HepG2 (cell line): ENCODE measurements at places on chromosomes 3 and 15.

- DNase-seq, result no peak
These were observed 10.1 kb upstream of the FOXB1 start for GRCh38 chr15:59993950-59994401.

GRCh38 chr3:100516838-100517237, 24.4 kb downstream of the TMEM45A start:
- no peak for DNase-seq

GRCh38 chr3:177594096-177594495, 396.8 kb upstream of the TBL1XR1 start:
- DNase-seq, result no peak

DNA sequence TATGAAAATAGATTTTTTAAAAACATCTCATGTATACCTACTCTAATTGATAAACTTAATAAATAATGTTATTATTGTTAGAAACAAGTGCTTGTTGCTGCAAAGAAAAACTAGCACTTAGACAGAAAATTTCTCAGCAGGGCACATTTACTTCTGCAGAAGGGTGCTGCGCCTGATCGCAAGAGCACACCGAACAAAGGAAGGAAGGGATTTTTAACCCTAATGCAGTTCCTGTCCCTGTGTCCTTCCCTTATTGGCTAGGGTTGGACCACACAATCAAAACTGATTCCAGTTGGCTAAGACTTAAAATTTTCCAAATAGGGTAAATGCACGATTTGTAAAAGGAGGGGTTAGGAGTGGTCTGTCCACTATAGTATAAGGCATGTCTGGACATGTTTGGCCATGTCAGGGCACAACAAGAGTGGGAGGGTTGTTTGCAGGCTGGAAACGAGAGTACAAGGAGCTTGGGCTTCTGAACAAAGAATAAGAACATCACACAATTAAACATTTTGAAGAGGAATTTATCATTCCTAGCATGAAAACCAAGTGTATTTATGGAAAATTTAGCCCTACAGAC, 4.7 kb downstream of the DTWD1 start:
- DNase-seq, result no peak

GRCh38 chr3:189621948-189622603, 9.1 kb upstream of the TP63 start:
- no peak for DNase-seq
